ENCODE measurements at places on chromosomes 1 and 21. TPM values are rescaled to one million over a fixed set of nuclear protein-coding genes. Genes with fewer than 3 reads are reported as not detected.

CHRNB2 gene
- polyA plus RNA-seq = 0.17 TPM

RAB7B gene
- polyA plus RNA-seq = 47.9 TPM

DNA sequence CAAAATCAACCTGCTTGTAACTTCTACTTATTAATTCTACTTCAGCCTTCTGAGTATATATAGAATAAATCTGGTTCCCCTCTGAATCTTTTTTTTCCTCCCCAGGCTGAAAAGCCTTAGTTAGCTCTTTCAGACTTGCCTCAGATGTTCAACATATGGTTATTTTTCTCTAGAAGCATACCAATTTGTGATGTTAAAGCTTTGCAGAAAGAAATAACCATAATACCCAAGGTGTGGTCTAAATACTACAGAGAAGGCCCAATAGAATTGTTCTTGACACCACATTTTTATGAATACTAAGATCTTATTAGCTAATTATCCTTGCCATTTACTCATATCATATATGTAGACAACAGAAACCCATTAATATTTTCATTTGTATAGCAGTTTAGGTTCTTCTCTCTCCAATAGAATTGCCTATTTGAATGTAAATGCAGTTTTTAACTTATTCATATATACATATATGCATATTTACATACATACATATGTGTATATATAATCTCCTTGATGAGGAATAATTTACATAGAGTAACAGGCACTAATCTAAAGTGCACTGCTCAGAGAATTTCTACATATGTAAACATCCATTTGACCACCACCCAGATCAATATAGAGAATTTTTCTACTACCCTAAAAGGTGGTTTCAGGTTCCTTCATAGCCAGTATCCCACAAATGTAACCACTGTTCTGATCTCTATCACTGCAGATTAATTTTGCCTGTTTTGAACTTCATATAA lies 175.2 kb upstream of the IVNS1ABP start:
- no peak for DNase-seq

- no peak for DNase-seq
These were observed 118.4 kb downstream of the KCNN3 start for GRCh38 chr1:154751690-154752089.

Measured in mammary epithelial cell (primary cell).